ENCODE measurements at places on chromosomes 1 and 21. TPM values are rescaled to one million over a fixed set of nuclear protein-coding genes. Genes with fewer than 3 reads are reported as not detected.

DNA sequence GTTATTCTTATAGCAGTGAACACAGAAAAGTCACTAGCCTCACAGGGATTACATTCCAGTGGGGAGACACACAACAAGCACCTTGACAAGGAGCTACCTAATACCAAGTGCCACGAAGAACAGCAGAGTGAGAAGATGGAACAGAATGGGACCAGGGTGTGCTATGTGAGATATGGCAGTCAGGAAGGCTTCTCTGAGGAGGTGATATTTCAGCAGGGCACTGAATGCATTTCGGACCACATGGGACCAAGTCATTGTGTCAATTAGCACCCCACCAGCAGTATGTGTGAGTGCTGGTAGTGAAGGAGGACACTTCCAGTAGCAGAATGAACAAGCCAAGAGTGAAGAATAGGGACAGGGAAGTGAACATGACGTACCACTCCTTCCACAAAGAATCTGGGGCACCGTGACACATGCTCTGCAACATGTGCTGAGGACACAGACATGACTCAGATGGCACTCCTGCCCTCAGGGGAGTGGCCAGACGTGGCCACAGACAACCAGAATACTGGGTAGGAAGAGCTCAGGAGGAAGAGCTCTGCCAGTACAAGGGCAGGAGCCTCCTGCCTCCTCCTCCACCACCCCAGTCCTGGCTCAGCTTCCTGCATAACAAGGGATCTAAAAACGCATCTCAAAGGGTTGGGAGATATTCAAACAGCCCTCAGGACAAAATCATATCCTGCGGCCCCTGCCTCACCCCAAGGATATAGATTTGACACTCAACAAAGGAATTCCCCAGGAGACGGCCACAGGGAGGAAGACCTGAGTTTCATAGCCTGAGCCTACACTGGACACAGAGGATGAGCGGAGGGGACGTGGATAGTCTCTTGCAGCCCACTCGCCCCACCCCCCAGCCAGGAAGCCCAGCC is 102.5 kb downstream of the TRABD2B start:
- no peak overlapping the region for H3K27ac ChIP-seq
- H3K27me3 ChIP-seq = no peaks in the 10 kb centered on the region
- no peak overlapping the region for H3K4me3 ChIP-seq
- H3K4me1 ChIP-seq = no peaks in the 10 kb centered on the region

DNA sequence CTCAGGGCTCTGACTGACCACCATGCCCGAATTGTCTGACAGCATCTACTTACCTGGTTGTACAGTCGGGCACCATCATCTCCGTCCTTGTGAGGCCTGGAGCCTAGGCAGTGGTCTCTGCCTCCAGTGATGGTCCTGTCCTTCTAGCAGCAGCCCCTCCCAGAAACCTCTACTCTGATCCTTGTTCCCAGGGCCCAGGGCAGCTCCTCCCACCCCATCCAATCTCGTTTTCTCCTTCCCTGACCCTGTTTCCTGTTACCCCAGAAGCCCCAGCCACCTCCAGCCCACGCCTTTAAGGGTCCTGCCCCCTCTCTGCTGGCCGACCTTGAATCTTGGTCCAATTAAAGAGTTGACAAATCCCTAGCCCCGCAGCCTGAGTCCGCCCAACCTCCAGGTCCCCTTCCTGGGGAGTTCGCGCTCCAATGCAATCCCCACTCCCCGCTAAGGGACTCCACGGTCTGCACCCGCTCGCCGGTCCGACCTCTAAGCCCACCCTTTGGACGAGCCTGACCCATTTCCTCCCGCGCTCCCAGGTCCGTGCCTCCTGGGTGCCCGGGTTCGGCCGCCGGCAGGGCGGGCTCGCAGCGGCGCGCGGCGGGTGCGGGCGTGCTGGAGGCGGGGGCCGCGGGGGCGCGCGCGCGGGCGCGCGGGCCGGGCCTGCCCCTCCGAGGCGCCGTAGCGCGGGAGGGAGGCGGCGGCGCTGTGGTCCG is at the start of gene B4GALT2:
TSS of gene B4GALT2 (plus strand) at position 660 of the 710 bp plus-strand sequence. CDS start 1,951 bp downstream, outside the sequence.
- H3K27me3 ChIP-seq = no peaks in the 10 kb centered on the region
- peak; percentile 36 for DNase-seq
- no peak within 1 kb of the TSS for H3K27ac ChIP-seq

DNA sequence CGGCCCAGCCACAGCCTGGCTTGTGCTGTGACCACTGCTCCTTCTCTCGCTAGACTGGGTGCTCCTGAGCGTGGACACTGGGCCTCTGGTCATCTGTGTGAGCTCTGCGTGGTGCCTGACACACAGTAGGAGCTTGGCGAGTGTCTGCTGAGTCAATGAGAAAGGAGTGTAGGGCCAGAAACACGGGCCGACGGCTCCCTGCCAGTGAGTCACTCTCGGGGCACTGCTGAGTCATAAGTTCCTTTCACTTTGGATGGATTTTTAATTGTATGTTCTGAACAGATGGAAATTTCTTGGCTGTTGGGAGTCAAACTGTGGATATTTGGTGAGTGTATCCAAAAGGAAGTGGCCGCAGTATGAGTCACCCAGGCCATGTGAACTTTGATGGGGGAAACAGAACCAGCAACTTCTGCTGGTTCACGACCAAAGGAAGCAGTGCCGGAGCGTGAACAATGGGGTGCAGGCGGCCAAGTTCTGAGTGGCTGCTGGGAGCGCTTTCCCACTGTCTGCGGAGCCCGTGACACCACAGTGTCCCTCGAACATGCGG is 41.0 kb upstream of the COL18A1 start:
- H3K36me3 ChIP-seq = no peaks in the 10 kb centered on the region
- H3K27ac ChIP-seq = peak overlapping the region; percentile 97
- DNase-seq = peak; percentile 86
- H3K4me3 ChIP-seq = no peak overlapping the region

- peaks cover 15% of the 10 kb centered on the region for H3K4me1 ChIP-seq
- no peaks in the 10 kb centered on the region for H3K36me3 ChIP-seq
- DNase-seq = peak; percentile 12
Observed at GRCh38 chr1:76867342-76868130, at the start of gene ST6GALNAC5. ST6GALNAC5 (plus strand) TSS chr1:76867480.

DNA sequence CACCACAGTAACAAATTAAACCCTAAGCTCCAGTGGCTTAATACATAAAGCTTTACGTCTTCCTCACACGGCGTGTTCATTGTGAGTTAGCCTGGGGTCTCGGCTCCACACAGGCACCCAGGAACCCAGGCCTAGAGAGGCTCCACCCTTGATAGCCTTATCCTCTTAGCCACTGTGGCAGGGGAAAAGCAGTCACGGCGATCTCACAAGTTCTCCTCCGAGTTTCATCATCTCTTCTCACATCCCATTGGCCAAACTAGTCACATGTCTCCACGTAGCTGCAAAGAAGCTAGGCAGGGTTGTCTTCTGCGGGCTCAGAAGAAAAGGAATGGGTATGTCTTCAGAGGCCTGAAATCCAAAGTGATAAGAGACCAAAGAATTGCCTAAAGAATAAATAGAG is 122.3 kb upstream of the GRIK3 start:
- no peak overlapping the region for H3K4me3 ChIP-seq
- no peaks in the 10 kb centered on the region for H3K4me1 ChIP-seq
- H3K27ac ChIP-seq = no peak overlapping the region
- H3K27me3 ChIP-seq = no peaks in the 10 kb centered on the region
- no peak for DNase-seq

DNA sequence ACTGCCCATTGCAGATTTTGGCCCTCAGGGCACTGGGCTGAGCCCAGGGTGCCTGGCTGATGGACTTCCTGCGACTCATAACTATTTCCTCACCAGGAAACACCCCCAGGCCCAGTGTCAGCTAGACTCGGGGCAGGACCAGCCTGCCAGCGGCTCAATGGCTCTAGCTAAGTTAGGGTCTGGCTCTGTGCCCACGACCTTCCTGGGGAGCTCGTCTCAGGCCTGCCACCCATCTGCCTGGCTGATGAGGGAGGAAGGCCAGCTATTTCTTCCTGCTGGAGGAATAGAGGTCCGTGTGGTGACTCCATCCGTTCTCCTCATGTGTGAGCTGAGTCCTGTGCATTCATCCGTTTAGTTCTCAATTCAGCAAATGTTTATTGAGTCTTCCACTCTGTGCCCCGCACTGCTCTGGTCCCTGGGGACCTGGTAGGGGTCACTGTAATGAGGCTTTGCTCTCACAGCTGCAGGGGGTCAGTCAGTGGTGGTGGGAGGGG is 44.5 kb downstream of the KIRREL1 start:
- H3K4me1 ChIP-seq = peaks cover 12% of the 10 kb centered on the region
- no peak overlapping the region for H3K27ac ChIP-seq
- no peak overlapping the region for H3K4me3 ChIP-seq
- H3K36me3 ChIP-seq = no peaks in the 10 kb centered on the region
- no peaks in the 10 kb centered on the region for H3K27me3 ChIP-seq

- H3K27me3 ChIP-seq = no peaks in the 10 kb centered on the region
- no peaks in the 10 kb centered on the region for H3K4me1 ChIP-seq
- H3K4me3 ChIP-seq = no peak overlapping the region
- no peak for DNase-seq
Observed at GRCh38 chr21:29508301-29508700, 209.6 kb downstream of the BACH1 start.

- no peaks in the 10 kb centered on the region for H3K36me3 ChIP-seq
- no peak for DNase-seq
- H3K27me3 ChIP-seq = no peaks in the 10 kb centered on the region
- no peaks in the 10 kb centered on the region for H3K4me1 ChIP-seq
- no peak overlapping the region for H3K4me3 ChIP-seq
- no peak overlapping the region for H3K27ac ChIP-seq
Observed at GRCh38 chr21:44991538-44992483, 52.0 kb downstream of the SLX9 start.

DNA sequence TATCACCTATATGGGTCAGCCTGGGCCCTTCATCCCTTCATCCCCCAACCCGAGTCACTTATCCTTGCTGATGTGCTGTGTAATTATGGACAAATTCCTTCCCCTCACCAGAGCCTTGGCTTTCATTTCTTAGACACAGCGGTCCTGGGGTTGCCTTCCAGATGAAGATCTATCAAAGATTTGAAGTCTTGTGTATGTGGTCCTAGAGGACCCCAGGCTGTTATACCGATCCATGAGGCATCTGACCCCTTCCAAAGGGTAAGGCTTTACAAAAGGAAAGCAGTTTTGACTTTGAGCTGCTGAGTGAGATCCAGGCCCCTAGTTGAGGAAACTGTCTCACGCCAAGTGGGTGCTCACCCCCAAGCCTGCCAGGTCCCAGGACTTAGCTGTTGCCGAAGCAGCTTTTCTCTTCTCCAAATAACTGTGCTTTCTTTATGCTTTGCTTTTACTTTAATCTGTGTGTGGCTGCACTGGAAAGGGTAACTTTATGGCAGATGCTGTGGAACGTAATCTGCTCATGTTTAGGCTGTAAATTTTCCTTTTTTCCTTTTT is 37.6 kb downstream of the MAN1C1 start:
- no peak overlapping the region for H3K4me3 ChIP-seq
- H3K27me3 ChIP-seq = no peaks in the 10 kb centered on the region
- peaks cover 60% of the 10 kb centered on the region for H3K4me1 ChIP-seq
- no peak for DNase-seq
- H3K27ac ChIP-seq = no peak overlapping the region

- DNase-seq = no peak
- H3K4me3 ChIP-seq = no peak within 1 kb of the TSS
- H3K27me3 ChIP-seq = no peaks in the 10 kb centered on the region
- H3K4me1 ChIP-seq = no peaks in the 10 kb centered on the region
- H3K36me3 ChIP-seq = no peaks in the 10 kb centered on the region
Observed at GRCh38 chr21:44592446-44593311, at the start of gene KRTAP10-6. KRTAP10-6 (minus strand) TSS chr21:44592505; CDS start chr21:44592484, 21 bp downstream.

- H3K27me3 ChIP-seq = no peaks in the 10 kb centered on the region
- H3K4me1 ChIP-seq = no peaks in the 10 kb centered on the region
- peaks cover 15% of the 10 kb centered on the region for H3K36me3 ChIP-seq
- no peak overlapping the region for H3K27ac ChIP-seq
- no peak overlapping the region for H3K4me3 ChIP-seq
Observed at GRCh38 chr1:3432306-3432705, 22.2 kb upstream of the ARHGEF16 start.

GRCh38 chr1:230745071-230745470 is 2.1 kb upstream of the CAPN9 start:
- H3K27me3 ChIP-seq = no peaks in the 10 kb centered on the region
- no peak for DNase-seq
- no peak overlapping the region for H3K27ac ChIP-seq
- H3K4me3 ChIP-seq = no peak overlapping the region
- H3K4me1 ChIP-seq = no peaks in the 10 kb centered on the region
- H3K36me3 ChIP-seq = no peaks in the 10 kb centered on the region

DNA sequence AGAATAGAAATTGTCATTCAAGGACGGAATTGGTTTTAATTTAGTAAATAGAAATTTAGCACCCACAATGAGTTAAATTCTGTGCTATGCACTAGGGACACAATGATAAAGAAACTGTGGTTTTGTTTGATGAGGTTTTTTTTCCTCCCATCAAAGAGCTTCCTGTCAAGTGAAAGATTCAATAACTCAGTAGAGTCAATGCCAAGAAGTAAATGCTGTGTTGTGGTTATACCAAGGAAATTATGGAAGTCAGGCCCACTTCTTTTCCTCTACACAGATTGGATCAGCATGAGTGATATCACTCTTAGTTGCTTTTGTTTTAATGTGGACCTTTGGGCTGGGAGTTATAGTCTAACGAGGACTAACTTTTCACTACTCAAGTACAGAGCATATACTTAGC is 1269.6 kb upstream of the ADGRL2 start:
- H3K4me3 ChIP-seq = no peak overlapping the region
- H3K27me3 ChIP-seq = no peaks in the 10 kb centered on the region
- H3K27ac ChIP-seq = no peak overlapping the region
- H3K36me3 ChIP-seq = no peaks in the 10 kb centered on the region

DNA sequence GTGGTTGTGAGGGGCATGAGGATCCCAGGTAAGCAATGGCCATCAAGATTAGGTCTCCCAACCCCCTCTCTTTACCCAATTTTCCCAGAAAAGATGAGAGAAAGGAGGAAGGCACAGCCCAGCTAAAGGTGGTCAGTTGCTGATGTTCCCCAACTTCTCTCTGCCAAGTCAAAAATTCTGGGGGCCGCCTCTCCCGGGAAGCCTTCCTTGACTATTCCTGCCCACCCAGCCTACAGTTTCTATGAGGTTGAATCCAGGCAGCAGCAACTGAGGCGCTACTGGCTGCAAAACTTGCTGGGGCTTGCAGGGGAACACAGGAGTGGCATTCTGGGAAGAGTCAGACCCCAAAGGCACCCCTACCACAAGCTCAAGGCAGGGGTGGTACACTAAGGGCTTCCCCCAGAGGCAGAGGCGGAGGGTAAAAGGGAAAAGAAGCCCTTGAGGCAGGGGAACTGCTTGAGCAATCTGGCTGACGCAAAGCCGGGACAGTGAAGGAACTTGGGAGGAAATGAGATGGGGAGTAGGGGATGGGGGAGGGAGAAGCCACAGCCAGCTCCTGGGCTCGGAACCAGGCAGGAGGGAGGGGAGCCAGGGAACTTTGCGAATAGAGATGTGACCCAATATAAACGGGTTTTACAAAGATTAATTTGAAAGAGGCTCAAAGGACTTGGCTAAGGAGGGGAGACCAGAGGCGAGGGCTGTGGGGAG is 31.2 kb downstream of the SDC3 start:
- DNase-seq = peak; percentile 22
- H3K4me1 ChIP-seq = no peaks in the 10 kb centered on the region
- peaks cover 10% of the 10 kb centered on the region for H3K36me3 ChIP-seq
- H3K4me3 ChIP-seq = no peak overlapping the region
- H3K27me3 ChIP-seq = no peaks in the 10 kb centered on the region

GRCh38 chr1:2910211-2910610 is 108.7 kb upstream of the TTC34 start:
- H3K27ac ChIP-seq = no peak overlapping the region
- H3K4me3 ChIP-seq = no peak overlapping the region
- DNase-seq = no peak
- no peaks in the 10 kb centered on the region for H3K4me1 ChIP-seq

- H3K36me3 ChIP-seq = no peaks in the 10 kb centered on the region
- no peak overlapping the region for H3K27ac ChIP-seq
- no peak overlapping the region for H3K4me3 ChIP-seq
- H3K27me3 ChIP-seq = no peaks in the 10 kb centered on the region
Observed at GRCh38 chr1:86926883-86927282, 12.4 kb downstream of the HS2ST1 start.

SPRR2D gene
- total RNA-seq = not detected

SPOCD1 gene
- total RNA-seq = not detected

Measured in thyroid gland (tissue), 4 donors.